ENCODE measurements at places on chromosomes 2 and 18. TPM values are rescaled to one million over a fixed set of nuclear protein-coding genes. Genes with fewer than 3 reads are reported as not detected.

- DNase-seq = peak; percentile 45
Measured at GRCh38 chr2:206981739-206982340, 42.5 kb downstream of the CPO start.

Gene RAB6C
- not detected for total RNA-seq

- no peak for DNase-seq
Measured at GRCh38 chr2:96542357-96542977, 5.9 kb downstream of the ARID5A start.

Gene DCDC2C
- not detected for total RNA-seq

Gene STPG4
- total RNA-seq = not detected

- no peak for DNase-seq
Measured at GRCh38 chr2:224595518-224595917, 10.4 kb upstream of the CUL3 start.

Gene ADAM23
- total RNA-seq = 0.51 TPM

DNA sequence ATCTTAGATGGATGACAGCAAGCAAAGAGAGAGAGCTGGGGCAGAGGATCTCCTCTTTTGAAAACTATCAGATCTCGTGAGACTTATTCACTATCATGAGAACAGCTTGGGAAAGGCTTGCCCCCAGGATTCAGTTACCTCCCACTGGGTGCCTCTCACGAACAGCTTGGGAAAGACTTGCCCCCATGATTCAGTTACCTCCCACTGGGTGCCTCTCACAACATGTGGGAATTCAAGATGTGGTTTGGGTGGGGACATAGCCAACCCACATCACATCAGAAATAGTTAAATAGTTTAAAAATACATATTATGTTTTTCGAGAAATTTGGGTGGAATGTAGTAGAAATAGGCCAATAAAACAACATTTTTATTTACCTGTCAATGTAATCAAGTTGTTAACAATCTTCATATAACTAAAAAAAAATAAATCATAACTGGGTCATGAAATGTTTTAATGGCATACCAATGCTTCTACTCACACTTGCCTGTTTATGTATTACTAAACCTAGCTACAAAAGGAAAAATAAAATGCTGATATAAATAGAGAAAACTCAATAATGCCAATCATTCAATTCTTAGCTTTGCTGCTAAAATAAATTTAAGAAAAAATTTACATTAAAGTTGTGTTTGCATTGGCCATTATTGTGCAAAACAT lies 608.9 kb downstream of the SUCLG1 start:
- no peak for DNase-seq

Gene SCG2
- not detected for total RNA-seq

- no peak for DNase-seq
Measured at GRCh38 chr2:54492335-54492734, 36.2 kb downstream of the SPTBN1 start.

GRCh38 chr18:12882453-12883371 lies 1.3 kb downstream of the PTPN2 start:
- DNase-seq = no peak

GRCh38 chr18:54762386-54762785 lies 65.9 kb upstream of the RAB27B start:
- no peak for DNase-seq

Gene ZNF2
- 3.0 TPM for total RNA-seq

GRCh38 chr2:207161247-207162123 lies 4.3 kb downstream of the KLF7 start:
- no peak for DNase-seq

Gene GPR45
- not detected for total RNA-seq

Gene IMP4
- total RNA-seq = 60.7 TPM

DNA sequence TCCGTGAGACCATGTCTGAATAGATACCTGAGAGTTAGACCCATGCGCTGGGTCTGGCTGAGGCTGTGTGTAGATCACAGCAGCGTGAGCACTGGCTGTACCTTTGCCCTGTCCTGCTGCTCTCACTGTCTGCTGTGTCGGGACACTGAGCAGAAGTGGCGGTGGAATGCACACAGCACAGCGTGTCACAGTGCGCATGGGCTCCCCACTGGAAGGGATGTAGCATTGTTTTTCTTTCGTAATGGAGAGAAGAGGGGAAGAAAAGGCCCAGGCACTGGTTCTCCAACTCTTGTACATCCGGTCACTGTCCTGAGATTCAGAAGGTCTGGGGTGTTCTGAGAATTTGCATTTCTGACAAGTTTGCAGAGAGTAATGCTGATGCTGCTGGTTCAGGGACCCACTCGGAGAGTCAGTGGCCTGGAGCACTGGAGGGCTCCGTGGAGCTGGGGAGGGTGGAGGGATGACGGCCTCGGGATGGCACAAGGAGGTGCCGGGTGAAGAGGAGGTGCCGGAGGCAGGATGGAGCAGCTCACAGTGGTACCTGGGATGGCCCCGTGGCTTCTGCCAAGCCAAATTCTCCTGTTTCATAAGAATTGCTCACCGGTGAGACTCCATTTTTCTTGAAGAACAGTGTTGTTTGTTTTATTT lies 252.8 kb downstream of the LDLRAD4 start:
- peak; percentile 41 for DNase-seq

DNA sequence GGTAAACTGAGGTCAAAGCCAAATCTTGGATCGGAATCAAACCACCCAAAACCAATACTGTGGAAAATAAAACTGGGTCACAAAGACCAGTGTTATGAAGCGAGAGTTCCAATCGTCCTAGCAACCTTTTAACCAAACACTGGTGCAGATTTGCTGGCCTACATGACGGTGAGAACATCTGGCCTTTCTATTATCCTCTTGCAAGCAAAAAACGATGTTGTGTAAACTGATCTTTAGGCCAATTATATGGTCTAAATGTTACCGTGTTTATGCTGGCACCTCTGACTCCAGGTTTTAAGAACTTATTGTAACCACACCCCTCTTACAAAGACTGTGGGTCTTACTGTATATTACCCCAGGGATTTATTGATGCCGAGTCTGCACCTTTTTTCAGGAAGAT lies 145.9 kb downstream of the GFPT1 start:
- no peak for DNase-seq

- DNase-seq = no peak
Measured at GRCh38 chr2:2747797-2748301, 416.8 kb upstream of the MYT1L start.

- DNase-seq = no peak
Measured at GRCh38 chr2:61995515-61995914, 90.0 kb downstream of the COMMD1 start.

DNA sequence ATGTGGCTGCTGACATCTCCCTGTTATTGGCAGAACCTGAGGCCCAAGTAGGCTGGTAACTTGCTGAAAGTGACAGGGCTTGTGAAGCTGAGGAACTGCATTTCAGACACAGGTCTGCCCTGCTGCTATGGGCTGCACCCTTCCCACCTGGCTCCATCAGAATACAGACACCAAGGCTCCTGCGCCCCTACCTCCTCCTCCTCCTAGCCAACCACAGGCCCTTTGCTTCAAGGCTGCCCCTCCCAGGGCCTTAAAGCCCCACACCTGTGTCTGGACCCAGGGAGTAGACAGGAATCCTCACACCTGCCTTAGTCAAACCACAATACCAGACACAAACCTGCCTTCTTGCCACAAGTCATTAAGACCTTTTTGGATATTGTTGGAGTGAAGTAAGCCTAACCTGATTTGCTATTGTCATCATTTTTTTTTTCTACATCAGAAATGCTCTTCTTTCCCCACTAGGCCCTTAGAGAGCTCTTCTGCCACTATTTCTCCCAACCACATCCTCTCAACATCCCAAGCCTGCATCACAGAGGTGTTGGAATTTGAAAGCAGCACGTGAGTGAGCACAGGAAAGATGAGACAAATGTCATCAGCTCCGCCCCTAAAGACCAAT lies 489.7 kb downstream of the EIPR1 start:
- DNase-seq = no peak

Gene CGREF1
- total RNA-seq = 0.98 TPM

DNA sequence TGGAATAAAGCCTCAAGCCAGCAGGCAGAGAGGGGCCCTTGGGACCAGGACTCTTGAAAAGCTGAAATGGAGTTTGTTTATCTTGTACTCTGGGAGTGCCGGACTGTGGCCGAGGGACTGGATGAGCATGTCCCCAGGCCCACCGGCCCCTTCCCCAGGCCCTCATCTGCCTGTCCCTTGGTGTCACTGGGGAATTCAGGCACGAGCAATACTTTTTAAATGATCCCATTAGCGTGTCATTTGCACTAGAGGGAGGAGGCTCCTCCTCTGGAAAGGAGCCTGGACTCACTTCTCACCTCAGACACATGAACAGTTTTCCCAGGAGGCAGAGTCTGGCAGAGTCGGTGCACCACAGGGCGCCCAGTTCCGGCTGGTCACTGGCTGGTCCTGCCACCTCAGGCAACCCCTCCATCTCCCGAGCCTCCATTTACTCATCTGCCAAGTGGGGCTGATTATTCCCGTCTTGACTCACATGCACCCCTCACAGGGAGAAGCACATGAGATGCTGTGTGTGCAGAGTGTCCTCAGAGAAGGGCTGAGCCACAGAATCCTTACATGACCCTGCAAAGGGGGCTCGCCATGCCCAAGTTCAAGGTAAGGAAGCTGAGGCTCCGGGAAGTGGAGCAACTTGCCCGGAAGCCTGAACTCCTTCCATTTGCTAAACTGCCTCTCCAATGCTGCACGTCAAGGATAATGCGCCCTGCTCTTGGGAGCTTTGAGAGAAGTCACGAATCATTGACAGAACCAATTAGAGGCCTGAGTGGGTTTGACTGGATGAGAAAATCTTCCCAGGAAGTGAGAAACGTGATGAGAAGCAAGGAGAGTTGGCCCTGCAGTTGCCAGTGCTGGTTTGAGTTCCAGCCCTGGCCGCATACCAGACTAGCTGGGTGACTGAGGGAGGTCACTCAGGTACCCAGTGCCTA lies 26.7 kb downstream of the CIB4 start:
- DNase-seq = no peak

DNA sequence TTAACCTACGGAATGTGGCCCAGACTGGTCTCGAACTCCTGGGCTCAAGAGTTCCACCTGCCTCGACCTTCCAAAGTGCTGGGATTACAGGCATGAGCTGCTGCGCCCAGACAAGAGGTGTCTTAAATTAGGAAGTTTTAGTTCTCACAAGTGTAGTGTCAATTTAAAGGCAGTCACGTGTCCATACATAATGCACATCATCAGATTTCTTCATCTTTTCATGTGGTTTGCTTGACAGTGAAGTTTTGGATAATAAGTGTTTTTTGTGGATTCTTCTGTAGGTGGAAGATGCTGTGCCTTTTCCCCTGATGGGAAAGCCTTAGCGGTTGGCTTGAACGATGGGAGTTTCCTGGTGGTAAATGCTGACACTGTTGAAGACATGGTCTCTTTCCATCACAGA lies 147.5 kb downstream of the RTN4 start:
- no peak for DNase-seq

GRCh38 chr18:57806978-57807285 lies 3.8 kb upstream of the ATP8B1 start:
- DNase-seq = no peak

GRCh38 chr2:226638576-226638975 lies 161.0 kb downstream of the IRS1 start:
- no peak for DNase-seq

Gene MPP4
- total RNA-seq = 0.25 TPM
